ENCODE measurements at places on chromosomes 1 and 21. TPM values are rescaled to one million over a fixed set of nuclear protein-coding genes. Genes with fewer than 3 reads are reported as not detected.

The OR2M3 gene
- not detected for total RNA-seq

The KCNE1 gene
- total RNA-seq, result 0.82 TPM

The SEMA6C gene
- total RNA-seq, result 83.6 TPM

The LCE6A gene
- total RNA-seq, result not detected

The OR2L2 gene
- total RNA-seq, result not detected

The SMIM34 gene
- total RNA-seq, result not detected
